ENCODE measurements at places on chromosomes 1 and 21.

- DNase-seq: no peak
These were observed 1.8 kb upstream of the TBX15 start for GRCh38 chr1:118989878-118990378.

DNA sequence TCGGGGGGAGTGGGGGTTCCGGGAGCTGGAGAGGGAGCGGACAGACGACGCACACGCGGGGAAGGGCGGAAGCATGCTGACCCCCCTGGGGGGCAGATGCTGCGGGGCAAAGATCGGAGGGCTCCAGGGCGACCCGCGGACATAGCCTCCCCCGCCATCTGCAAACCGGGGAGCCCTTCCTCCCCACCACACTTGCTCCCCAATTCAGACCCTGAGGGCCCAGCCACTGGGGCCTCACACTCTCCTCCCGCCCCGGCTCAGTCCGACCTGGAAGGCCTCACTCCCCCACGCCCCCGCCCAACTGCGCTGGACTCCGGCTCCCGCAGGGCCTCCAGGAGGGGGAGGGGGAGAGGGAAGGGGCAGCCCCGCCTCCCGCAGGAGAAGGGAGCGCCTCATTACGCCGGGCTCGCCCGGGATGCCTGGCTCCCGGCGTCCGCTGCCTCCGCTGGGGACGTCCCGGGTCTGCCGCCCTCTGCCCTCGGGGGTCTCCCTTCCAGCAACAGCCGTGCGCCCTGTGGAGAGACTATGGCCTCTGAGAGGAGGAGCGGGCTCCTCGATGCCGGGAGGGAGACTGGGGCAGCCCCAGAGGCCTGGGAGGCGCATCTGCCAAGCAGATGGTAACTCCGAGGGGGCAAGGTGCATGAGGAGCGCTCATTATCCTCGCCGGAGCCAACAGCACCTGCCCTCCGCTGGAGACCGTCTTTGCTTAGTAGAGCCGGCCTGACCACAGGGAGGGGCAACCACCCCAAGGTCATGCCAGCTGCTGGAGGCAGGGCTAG, 636 bp upstream of the CAMK2N1 start:
- DNase-seq: no peak

DNA sequence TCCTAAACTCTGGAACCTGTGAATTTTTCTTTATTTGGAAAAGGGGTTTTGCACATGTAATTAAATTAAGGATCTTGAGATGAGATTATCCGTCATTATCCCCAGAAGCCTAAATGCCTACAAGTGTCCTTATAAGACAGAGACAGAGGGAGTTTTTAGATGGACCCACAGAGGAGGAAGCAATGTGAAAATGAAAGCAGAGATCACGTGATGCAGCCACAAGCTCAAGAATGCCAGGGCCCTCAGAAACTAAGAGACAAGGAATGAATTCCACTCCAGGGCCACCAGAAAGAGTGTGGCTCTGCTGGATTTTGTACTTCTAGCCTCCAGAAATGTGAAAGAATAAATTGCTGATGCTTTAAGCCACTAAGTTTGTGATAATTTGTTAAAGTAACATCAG, 183.6 kb upstream of the UBE2U start:
- DNase-seq: no peak

DNA sequence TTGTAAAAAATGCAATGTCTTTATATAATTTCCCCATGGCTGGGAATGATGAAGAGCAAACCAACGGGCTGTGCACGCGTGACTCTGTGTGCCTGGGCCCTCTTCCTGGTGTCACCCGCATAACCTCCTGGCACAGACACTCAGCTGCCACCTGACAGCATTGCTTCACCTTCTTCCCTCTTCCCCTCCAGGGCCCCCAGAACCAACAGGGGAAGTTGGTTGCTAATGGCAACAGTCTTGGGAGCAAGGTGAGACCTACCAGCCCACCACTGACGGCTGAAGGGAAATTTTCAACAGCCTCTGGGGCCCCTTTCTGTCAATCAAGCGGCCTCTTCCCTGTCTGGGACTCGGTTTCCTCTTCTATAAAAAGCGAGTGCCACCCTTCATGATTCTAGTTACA, 33.2 kb downstream of the SSBP3 start:
- no peak for DNase-seq

DNA sequence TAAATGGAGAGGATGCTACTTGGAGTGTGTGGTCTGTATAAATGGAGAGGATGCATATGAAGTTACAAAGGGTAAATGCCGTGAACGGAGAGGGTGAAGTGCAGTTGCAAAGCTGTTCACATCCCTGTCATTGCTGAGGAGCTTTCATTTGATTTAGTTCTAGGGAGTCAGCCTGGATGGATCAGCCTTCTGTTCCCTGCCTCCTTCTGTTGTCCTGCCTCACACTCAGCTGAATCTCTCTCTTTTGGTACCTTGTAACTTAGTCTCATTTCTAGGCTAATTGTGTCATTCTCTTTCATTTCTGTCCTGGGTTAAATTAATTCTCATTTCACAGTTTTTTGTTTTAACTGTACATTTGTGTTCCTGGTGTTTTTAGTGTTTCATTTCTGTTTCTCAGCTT, 133.2 kb upstream of the COL6A1 start:
- no peak for DNase-seq

- no peak for DNase-seq
These were observed 14.3 kb downstream of the NADK start for GRCh38 chr1:1763657-1764621.

- DNase-seq: no peak
These were observed 309.1 kb upstream of the SNX7 start for GRCh38 chr1:98352378-98352777.

DNA sequence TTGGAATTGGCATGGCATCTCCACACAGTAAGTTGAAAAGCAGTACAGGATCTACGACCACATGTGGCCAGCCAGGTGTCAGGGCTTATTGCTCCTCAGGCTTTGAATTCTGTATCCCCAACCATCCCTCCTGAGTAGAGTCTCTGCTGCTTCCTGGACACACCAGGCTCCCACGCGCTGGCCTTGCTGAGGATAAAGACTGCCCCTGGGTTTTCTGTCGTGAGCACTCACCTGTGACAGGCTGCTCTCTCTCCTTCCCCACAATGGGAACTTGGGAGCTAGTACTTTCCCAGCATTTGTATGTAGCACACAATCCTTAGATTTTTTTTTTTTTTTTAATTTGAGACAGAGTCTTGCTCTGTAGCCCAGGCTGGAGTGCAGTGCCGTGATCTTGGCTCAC, 33.6 kb downstream of the PBX1 start:
- no peak for DNase-seq

DNA sequence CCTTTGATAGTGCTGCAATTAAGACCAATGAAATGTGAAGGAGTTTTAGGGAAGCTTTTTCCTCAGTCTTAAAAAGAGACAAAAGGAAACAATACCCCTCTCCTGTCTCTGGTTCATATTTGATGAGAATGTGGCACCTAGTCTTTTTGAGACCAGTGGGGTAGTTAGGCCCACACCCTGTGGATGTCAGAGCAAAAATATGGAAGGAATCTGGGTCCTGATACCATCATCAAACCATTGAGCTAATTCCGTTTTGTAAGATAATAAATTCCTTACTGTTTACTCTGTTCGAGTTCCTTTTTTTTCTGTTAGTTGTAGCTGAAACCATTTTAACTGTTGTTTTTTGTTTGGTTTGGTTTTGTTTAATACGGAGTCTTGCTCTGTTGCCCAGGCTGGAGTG, 33.3 kb downstream of the PTPRC start:
- DNase-seq: no peak

DNA sequence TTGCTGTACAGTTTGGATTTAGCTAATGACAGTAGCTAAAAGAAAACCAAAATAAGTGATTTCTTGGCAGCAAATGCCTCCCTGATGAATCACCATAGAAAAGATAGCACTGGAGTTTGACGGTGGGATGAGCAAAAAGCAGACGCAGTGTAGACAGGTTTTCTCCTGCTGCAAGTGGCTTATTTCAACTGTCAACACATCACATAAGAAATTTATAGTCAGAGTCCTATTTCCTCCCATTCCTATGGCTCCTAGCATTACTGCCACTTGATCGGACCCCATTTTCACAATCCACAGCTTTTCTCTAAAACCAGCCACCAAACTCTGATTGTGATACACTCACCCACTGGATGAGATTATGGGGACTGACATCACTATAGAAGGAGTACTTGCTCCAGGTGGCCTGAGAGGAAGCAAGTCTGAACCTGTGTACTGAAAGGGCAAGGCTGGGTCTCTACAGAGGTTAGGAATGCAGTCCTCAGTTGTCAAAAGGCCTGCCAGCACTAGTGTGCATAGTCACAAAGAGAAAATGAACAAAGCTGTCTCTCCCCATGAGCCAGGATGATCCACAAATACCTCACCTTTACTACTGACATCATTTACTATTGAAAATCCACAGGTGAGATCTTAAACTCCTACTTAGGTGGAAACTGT, 359.8 kb downstream of the LTN1 start:
- DNase-seq: no peak

DNA sequence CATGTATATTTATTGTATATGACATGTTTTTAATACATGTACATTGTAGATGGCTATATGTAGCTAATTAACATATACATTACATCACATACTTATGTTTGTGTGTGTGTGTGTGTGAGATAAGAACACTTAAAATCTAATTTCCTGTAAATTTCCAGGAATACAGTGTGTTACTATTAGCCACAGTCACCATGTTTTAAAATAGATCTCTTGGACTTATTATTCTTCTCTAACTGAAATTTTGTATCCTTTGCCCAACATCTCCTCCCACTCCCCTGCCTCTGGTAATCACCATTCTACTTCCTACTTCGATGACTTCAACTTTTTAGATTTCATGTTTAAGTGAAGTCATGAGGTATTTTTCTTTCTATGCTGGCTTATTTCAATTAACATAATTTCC, 64.8 kb downstream of the FCRL5 start:
- DNase-seq: no peak

GRCh38 chr1:198047913-198048312, 108.9 kb upstream of the NEK7 start:
- DNase-seq: no peak

GRCh38 chr1:8643542-8644536, 173.6 kb downstream of the RERE start:
- DNase-seq: no peak

DNA sequence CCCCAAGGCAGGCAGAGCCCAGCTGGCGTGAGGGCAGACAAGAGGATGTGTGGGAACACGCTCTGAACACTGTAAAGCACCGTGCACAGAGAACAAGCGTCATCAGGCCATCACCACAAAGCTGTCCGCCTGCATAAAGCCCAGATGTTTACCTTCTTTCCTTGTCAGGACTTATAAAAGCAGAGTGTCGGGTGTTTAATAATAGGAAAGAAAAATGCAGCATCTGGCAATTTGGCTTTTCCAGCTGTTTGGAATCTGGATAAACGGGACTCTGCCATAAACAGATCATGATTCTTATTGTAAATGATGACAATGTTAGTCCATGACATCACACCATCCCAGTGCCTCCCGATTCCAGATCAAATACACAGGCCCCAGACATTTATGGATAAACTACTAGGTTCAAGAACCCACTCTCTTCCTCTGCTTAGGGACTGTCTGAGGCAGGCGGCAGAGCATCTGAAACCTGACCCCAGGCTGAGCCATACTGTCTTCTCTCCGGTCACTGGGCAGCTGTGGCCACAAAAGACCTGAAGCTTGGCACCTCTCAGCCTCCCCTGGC, 4.2 kb downstream of the GLIS1 start:
- DNase-seq: no peak

DNA sequence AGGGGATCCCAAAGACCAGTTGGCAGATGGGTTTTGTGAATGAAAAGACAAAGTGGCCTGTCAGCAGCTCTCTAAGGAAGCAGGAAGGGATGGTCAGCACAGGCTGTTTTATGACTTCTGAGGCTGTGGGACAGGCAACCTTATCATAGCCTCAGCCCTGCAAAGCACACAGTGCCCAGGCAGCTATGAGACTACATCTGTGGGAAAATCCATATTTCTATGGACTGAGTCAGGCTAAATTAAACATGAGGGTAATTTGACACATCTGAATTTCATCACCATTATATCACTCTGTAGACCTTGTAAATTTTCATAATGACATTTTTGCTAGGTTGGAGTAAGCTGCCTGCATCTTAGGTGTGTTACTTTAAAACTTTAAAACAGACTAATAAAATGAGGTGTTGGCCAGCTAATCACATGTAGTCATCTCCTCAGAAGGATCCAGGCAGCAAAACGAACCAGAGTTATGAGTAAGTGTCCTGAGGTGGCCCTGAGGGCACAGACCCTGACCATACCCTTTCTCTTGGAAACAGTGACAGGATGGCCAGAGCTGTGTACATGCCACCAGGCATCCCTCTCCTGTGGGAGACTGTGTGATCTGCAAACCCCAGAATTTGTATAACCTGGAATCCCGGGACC, 14.6 kb downstream of the NGF start:
- no peak for DNase-seq

GRCh38 chr1:178004926-178005391, 35.1 kb upstream of the SEC16B start:
- DNase-seq: no peak

DNA sequence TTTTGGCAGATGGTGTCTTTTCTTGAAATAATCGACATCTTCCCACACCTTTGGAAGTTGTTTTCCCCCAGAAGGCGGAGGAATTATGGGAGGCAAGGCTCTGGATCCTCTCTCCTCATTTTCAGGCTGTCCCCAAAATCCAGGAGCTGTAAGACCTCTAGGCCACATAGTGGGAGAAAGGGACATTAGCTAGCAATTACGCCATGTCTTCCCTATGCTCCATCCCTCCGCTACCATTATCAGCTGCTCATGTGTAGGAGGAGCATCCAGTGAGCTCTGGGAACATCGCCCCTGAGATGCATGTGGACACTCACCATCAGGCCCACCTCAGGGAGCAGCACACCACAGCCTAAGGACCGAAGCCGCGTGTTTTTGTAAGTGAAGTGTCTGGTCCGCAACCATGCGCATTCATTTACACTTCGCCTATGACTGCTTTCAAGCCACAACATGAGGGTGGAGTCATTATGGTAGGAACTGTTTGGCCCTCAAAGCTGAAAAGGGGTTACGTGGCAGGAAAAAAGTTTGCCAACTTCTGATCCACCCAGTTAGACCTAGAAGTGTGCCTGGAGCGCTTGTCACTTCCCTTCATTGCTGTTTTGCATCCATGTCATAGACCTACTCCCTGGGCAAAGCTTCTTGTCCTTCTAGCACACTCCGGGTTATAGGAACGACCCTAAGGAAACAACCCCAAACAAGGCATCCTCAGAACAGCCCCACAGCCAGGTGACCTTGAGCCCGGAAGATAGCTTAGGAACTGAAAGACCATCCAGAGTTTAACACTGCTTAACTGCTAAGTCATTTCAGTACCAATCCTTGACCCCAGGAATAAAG, 85.5 kb downstream of the C1orf94 start:
- no peak for DNase-seq

DNA sequence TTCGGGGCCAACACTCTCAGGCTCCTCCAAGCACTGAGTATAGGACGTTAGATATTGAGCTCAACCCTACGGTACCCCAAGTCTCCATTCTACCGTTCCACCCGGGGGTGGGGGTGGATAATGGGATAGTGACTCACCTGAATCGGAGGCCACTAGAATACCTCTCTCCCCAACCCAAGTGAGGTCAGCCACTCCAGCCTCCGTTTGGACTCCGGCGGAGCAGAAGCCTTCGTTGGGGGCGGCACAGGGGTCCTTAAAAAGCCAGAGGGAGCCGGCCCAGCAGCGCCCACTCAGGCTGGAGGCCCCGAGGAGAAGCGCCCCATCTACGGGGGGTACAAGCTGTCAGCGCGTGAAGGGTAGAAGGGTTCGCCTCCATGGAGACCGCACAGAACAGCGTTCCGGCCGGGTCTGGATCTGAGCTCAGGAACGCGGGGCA, 556 bp downstream of the WDR77 start:
- DNase-seq: no peak

GRCh38 chr21:35211782-35212181, 162.7 kb upstream of the RUNX1 start:
- DNase-seq: no peak

Data from CD4-positive, alpha-beta T cell treated with Interleukin-6 at 100 ng/mL for 8 hours (primary cell).